Left kidney (tissue), 8 donors: ENCODE measurements at places on chromosomes 6 and 20. TPM values are rescaled to one million over a fixed set of nuclear protein-coding genes. Genes with fewer than 3 reads are reported as not detected.

DNA sequence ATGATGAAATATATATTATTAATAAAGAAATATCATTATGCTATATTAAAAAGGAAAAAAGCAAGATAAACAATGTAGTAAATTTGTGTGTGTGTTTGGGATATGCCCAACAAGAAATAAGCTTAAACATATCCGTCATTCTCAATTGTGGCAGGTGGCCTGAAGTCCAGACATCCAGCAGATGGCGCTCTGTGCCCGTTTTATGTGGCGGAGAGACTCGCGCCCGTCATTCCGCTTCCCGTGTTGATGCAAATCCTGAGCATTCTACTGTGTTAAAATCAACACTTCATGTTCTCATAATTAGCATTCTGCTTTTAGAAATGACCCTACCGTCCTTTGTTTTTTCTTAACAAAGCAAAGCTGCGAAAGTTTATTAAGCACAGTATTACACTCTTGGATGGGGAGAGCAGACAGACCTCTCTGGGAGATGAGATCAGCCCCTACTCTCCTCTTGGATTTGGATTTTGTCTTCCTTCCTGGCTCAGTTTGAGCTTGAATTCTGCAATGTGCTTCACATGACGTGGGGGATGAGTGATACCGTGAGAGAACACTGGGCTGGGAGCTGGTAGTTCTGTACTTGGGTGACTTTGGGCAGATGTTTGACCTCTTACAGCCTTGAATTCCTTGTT, 125.8 kb downstream of the MCHR2 start:
- DNase-seq, result peak; percentile 68

DNA sequence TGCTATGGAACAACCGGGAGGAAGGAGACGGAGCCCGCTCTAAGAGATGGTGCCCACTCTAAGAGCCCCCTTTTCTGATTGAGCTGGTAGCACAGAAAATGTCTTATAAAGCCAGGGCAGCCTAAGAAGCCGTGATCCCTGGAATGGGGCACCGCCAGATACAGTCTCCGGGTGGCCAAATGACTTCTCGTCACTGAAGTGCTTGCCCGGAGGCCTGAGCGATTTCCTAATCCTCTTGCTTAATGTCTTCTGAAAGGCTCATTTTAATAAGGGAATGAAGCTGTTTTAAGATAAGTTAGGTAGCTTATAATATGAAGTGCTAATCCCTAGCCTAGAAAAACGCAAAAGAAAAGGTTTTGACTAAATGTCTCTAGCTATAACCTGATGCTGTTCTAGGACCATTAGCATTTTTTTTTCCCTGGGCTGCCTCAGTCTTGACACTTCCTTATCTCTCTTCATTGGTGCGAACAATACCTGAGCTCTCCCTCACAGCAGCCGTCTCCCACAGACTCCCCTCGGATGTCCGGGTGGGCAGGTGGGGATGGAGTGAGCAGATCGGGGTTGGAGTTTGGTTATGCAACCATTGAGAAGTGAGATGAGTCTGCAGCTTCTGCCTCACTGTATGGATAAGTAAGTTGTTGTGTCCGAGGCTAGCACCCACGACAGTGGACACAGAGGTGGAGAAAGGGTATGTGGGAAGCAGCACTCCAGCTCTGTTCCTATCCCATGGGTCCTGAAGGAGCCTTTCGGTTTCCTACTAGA, 559.4 kb upstream of the AGPAT4 start:
- no peak for DNase-seq

DNA sequence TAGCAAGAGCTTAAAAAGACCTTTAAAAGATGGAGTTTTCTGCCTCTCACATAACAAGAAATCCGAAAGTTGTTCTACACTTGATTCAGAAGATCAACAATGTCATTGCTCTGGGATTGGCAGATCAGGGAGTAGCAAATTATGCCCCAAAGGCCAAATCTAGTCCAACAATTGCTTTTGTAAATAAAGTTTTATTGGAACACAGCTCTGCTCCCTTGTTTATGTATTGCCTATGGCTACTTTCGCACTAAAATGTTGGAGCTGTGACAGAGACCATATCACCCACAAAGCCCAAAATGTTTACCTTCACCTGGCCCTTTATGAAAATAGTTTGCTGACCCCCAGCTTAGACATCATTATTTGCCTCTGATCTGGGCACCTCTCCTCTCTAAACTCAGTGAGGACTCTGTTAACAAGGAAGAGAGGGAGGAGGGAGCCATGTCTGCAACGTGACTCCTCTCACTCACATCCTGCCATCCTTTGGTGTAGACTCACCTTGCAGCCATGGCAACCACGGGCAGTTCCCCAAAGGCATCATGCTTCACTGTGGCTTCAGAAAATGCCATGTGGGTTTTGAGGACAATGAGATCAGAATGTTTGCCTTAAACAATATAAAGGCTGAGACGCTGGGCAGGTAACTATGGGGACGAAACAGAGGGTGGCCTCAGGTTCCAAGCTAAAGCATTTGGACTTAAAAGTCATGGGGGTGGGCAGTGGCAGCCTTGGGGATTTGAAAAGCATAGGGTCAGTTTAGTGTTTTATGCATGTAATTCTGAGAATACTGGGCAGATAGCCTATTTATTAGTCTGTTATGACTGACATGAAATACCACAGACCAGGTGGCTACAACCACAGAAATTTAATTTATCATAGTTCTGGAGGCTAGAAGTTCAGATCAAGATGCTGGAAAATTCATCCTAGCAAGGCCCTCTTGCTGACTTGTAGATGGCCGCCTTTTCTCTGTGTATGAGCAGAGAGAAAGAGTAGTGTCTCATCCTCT, 149.7 kb upstream of the TNFAIP3 start:
- DNase-seq, result no peak

GRCh38 chr6:108805611-108806167, 42.5 kb upstream of the ARMC2 start:
- no peak for DNase-seq

DNA sequence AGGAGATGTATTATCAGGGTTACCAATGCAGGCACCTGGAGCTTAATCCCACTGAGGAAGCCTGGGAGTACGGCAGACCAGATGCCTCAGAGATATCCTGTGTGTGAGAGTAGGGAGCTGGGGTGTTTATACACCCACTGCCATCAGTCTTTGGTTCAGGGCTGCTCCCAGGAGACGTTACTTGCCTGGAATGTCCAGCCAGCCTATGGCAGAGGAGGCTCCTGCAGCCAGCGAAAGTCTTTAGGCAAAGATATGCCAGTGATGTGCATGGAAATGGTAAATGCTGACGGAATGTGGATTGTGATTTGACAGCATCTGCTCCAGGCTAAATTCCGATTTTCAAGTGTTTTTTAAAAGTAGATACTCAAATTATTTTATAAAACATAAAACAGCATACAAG, 282.0 kb downstream of the BTBD3 start:
- no peak for DNase-seq

GRCh38 chr6:169269180-169270076, 15.8 kb upstream of the THBS2 start:
- DNase-seq, result no peak

GRCh38 chr6:70370496-70370895, 42.8 kb upstream of the FAM135A start:
- DNase-seq, result no peak

- no peak for DNase-seq
Observed at GRCh38 chr6:82217018-82217586, 30.4 kb downstream of the IBTK start.

DNA sequence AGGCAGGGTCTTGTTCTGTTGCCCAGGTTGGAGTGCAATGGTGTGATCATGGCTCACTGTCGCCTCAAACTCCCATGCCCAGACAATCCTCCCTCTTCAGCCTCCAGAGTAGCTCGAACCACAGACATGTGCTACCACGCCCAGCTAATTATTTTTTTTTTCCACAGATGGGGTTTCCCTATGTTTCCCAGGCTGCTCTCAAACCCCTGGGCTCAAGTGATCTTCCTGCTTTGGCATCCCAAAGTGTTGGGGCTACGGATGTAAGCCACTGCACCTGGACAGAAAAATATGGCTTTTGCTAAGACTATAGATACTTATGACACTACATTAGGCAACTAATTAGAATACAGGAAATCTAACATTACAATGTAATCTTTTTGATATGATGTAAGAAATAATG, 17.9 kb downstream of the RNF24 start:
- DNase-seq, result no peak

GRCh38 chr20:4009309-4009708, 6.0 kb downstream of the RNF24 start:
- DNase-seq, result no peak

DNA sequence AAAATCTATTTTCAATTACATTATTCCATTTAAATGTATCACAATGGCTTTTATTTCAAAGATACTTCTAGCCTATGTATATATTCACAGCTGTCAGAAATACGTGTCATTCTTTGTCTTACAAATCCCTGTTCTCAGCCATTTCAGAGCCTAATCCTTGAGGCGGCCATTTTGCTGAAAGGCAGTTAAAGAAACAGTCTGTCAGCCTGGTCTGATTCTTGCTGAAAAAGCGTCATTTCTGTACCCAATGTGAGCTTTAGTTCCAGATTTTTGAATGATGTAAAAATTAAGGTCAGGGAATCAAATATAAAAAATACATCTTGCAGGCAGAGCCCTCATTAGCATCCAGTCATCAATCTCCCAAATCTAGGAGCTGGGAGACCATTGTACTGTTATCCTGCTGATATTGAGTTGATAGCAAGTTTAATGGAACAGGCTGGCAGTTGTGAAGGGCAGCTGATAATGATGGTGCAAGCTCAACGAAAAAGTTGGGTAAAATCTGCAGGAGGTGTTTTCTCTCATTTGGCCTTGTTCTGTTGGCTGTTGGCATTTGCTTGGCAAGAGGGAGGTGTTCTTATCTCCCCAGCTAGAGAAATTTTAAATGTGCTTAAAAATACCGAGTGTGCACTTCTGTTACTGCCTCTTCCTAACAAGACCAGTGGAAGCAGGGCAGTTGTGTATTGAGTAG, 314.8 kb downstream of the SOX4 start:
- no peak for DNase-seq

- no peak for DNase-seq
Observed at GRCh38 chr6:74568861-74569260, 637.0 kb downstream of the COL12A1 start.

GRCh38 chr20:48482790-48483189, 345.0 kb downstream of the PREX1 start:
- DNase-seq, result no peak

DNA sequence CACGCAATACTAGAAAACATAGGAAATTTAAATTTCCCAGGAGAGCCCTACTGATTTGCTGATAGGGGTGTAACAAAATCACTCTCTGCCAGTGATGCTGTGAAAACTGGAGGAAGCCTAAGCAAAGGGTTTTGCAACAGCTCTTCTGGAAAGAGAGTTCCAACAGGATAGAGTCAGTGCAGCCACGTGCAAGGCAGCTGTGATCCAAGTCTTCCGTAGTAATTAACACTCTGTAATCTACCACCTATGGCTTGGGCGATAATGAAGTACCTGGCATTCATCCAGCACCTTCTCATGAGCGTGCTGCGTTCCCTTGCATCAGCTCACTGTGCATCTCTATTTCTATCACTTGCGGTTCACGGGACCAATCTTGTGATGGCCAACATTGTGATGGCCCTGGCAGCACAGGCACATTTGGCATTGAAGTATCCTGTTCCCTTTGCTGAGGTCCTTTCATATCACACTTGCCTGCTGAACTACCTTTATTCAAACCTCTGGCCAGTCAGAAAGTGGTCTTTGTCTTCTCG, 48.2 kb downstream of the IRF4 start:
- DNase-seq, result no peak

- no peak for DNase-seq
Observed at GRCh38 chr20:45340236-45340847, 7.9 kb downstream of the SDC4 start.

GRCh38 chr6:132365281-132365907, 35.9 kb downstream of the MOXD1 start:
- no peak for DNase-seq

GRCh38 chr20:49283176-49283702, 5.4 kb upstream of the ZNFX1 start:
- no peak for DNase-seq

GRCh38 chr6:144809120-144809519, 524.0 kb downstream of the UTRN start:
- DNase-seq, result no peak

- no peak for DNase-seq
Observed at GRCh38 chr6:29749308-29749662, 26.1 kb downstream of the HLA-F start.

- DNase-seq, result no peak
Observed at GRCh38 chr6:15320693-15321092, 74.8 kb downstream of the JARID2 start.

- DNase-seq, result no peak
Observed at GRCh38 chr6:110101885-110102284, 77.6 kb downstream of the WASF1 start.

DNA sequence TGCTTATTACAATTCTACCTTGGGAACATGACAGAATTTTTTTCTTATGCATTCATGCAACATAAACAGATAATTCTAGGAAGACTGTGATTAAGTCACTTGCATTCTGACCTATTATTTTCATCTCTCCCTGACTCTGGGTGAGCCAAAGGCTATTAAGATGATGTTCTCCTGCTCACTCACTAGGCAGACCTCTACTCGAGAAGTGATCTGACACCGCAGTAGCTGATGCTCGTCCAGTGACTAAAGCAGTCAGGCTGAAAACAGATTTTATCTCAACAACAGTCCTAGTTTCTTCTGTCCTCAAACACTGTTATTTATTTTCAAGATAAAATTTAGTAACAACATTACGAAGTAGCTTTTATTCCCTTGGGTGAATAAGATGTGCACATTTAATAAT, 17.3 kb downstream of the NAA20 start:
- no peak for DNase-seq

DNA sequence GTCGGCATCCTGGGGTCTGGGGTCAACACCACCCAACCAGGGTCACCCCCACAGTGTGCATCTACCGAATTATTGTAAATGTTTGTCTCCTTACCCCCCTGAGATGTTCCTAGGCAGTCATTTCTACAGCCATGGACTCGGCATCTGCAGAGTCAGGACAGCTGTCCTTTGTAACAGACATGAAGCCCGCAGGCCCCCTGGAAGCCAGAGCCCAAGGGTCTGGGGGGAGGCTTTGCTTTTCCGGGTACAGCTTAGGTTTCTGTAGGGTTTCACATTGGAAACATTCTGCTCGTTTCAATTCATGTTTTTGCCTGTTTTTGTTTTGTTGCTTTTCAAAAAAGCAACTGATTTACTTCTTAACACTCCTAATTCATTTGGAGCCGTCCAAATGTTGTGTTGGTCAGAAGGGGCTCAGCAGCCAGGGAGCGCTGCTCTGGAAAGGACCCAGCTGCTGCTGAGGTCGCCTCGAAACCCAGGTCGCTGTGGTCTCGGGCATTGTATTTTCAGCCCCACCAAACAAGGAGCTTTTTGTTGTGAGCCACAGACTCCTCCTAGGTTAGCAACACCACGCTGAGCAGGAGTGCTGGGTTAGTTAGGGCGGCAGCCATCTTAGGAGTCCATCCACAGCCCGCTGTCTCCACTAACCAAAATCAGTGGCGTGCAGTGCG, 160.4 kb downstream of the TMEM242 start:
- no peak for DNase-seq

ARMH2 gene
- polyA plus RNA-seq, result not detected

MICAL1 gene
- polyA plus RNA-seq, result 32.8 TPM

RALGAPA2 gene
- polyA plus RNA-seq, result 24.9 TPM

KCNQ5 gene
- 0.23 TPM for polyA plus RNA-seq

SCUBE3 gene
- polyA plus RNA-seq, result 63.6 TPM

RTEL1 gene
- 19.8 TPM for polyA plus RNA-seq

HNF4A gene
- polyA plus RNA-seq, result 57.9 TPM

SSTR4 gene
- not detected for polyA plus RNA-seq
